ENCODE measurements at places on chromosomes 7 and 10.

DNA sequence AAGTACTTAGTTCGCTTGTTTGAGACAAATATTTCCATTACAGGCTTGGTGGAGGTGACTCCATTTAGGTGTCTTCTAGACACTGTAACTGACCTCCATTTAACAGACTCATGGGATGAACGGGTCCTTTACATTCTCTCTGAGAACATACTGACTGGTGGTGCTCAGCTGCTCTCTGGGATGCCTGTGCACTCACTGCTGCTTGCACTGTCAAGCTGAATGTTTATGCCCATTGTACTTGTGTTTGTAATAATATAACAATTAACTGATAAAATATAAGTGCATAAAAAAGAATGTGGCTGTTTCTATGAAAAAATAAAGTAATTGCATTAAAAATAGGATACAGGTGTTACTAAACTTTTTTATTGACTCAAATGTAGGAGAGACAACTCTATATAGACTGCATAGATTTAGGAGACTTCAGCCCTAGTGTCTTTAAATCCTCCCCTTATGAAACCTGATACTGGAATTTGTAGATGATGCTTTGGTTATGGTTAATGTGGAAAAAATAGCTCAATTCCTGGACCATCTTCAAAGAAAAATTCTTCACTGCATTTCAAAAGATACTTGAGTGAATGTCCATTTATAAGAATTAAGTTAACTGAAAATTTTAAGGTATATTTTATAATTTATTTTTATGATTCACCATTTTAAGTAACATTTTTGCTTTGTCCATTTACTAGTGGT lies 85.4 kb downstream of the CDK14 start:
- DNase-seq: no peak

GRCh38 chr10:73506491-73506890 lies 10.7 kb upstream of the PPP3CB start:
- DNase-seq: no peak

DNA sequence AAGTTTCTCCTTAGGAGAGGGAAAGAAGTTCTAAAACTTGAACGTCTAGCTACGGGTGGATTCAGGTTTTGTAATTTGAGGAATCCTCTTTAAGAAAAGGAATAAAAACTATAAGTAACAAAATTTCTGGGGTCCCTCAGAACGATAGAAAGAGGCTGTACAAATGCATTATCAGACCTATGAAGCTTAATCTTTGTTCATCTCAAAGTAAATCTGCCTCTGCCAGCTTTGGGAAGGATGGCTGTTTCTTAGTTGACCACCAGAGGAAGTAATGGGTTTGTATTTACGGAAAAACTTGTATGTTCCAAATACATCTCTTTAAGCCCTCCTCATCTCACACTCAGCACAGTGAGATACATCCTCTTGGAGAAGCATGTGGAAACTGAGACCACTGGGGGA lies 864 bp downstream of the PSTK start:
- no peak for DNase-seq

DNA sequence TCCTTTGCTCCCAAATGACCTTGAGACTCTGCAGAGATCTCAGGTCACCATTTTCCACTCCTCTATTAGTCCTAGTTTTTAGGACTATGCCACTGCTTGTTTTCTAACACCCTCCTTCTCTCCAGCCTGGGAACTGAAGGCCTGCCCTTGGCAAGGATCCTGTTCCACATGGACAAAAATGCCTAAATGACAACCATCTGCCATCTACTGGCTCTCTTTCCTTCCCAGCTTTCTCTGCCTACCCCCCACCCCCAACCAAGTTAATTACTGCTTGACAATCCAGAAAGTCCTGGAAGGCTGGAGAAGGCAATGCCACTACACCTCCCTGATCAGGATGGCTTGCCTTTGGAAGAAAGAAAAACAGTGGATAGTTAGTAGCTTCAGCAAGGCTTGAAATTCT lies 44.8 kb upstream of the SP8 start:
- no peak for DNase-seq

All from activated naive CD4-positive, alpha-beta T cell treated with anti-CD3 and anti-CD28 coated beads, Interleukin-2, amount 50 U/mL, for 72 hours (primary cell).